ENCODE measurements at places on chromosomes 11 and 22.

DNA sequence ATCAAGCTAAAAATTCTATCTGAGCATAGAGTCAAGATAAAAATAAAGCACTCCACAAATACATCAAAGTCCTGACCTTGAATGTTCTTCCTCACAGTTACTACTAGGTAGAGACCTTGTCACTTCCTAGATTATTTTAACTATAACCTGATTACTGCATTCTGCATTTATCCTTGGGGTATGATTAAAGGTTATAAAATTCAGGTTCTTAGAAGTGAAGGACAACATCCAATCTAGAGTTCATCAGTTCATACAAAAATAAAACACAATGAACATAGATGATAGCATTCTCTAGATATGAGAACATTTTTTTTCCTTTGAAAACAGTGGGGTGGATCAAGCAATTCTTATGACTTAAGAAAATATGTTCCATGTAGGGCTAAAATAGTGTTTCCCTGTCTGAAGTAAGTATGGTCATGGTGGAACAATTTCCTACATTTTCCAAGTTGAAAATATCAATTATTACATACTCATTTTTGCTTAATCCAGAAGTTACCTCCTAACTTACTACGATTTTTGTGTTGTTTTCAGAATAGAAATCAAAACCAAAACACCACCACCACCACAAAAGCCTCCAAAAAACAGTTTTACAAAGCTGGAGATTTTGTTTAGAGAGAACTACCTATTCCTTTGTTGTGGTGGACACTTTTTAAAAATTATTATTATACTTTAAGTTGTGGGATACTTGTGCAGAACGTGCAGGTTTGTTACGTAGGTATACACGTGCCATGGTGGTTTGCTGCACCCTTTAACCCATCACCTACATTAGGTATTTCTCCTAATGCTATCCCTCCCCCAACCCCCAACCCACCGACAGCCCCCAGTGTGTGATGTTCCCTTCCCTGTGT is 112.0 kb upstream of the DDI1 start:
- no peak for DNase-seq

- DNase-seq, result no peak
Observed at GRCh38 chr11:13902523-13902922, 60.0 kb upstream of the SPON1 start.

GRCh38 chr11:68658661-68659060 is 25.7 kb upstream of the GAL start:
- no peak for DNase-seq

- DNase-seq, result no peak
Observed at GRCh38 chr22:17347724-17348123, 21.5 kb upstream of the CECR2 start.
